ENCODE measurements at places on chromosomes 2 and 18.

DNA sequence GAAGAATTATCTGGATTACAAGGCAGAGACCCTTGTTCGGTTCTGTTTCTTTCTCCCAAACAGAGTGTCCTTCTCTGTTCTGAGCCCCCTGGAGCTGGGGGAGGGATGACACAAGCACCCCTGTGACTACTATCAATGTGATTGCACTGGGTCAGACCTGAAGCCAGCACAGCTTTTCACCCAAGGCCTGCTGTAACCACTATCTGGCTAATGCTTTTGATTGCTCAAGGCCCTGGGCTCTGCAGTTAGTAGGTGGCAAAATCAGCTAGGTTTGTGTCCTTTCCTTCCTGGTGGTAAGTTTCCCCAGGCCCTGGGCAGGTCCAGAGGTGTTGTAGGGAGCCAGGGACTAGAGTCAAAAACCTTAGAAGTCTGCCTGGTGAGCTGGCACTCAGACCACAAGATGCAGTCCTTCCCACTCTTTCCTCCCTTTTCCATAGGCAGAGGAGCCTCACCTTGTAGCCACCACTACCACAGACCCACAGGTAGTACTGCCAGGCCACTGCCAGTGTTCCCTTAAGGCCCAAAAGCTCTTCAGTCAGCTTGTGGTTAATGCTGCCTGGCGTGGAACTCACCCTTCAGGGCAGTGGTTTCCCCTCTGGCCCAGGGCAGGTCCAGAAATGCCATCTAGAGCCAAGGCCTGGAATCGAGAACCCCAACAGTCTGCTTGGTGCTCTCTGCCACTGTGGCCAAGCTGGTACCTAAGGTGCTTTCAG lies 83.0 kb downstream of the FAM117B start:
- H3K4me1 ChIP-seq, result no peaks in the 10 kb centered on the region
- H3K27ac ChIP-seq, result no peak overlapping the region
- no peaks in the 10 kb centered on the region for H3K36me3 ChIP-seq
- no peaks in the 10 kb centered on the region for H3K27me3 ChIP-seq
- no peak for DNase-seq
- H3K4me3 ChIP-seq, result no peak overlapping the region

DNA sequence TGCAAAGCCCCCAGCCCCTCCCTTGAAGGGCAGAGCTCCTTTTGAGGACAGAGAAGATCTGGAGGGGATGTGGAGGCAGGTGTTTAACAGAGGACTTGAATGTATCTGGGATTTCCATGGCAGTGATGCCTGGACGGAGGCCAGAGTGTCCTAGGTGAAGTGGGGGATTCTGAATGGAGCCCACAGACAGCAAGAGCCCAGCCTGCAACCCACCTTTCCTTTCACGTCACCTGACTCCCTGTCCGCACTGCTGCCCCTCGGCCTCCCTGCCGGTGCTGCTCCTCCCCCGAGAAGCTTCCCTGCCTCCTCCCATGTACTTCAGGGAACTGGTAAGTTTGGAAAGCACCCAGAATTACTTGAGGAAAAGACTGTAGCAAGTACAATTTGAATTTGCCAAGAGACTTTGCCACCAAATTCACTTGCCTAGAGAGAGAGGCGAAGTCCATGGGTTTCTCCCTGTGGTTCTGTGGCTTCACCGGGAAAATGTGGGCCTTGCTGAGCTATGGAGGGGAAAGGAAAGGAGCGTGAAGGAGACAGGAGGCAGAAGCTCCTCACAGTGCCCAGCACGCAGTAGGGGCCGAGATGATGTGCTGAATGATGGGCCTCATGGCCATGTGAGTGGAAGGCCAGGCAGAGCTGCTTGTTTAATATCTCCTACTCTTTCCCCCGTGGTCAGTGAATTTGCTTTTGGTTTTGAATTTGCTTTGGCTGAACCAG lies 13.9 kb upstream of the ASPRV1 start:
- H3K36me3 ChIP-seq, result no peaks in the 10 kb centered on the region
- peaks cover 4% of the 10 kb centered on the region for H3K27me3 ChIP-seq
- H3K4me1 ChIP-seq, result no peaks in the 10 kb centered on the region
- no peak for DNase-seq

DNA sequence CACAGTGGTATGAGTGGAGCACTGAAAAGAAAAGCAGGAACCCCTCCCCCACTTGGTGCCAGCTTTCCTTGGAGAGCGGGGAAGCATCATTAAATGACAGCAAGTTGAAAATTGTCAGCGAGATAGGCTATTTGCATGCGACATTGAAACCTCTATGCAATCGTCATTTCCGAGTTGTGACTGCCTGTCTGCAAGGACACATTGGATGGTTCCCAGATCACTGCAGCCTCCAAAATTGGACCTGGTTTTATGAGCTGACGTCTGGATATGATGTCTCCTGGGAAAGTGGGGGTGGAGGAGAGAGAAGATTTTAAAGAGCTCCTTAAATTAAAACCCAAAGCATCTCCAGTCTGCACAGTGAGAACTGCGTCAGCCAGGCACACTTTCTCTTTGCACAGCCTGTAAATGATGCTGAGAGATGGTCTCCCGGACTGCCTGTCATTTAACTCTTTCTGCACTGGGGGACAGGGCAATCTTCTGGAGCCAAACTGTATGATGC lies 57.8 kb upstream of the KIF5C start:
- H3K27ac ChIP-seq, result no peak overlapping the region
- peaks cover 8% of the 10 kb centered on the region for H3K27me3 ChIP-seq
- no peaks in the 10 kb centered on the region for H3K36me3 ChIP-seq
- DNase-seq, result no peak

DNA sequence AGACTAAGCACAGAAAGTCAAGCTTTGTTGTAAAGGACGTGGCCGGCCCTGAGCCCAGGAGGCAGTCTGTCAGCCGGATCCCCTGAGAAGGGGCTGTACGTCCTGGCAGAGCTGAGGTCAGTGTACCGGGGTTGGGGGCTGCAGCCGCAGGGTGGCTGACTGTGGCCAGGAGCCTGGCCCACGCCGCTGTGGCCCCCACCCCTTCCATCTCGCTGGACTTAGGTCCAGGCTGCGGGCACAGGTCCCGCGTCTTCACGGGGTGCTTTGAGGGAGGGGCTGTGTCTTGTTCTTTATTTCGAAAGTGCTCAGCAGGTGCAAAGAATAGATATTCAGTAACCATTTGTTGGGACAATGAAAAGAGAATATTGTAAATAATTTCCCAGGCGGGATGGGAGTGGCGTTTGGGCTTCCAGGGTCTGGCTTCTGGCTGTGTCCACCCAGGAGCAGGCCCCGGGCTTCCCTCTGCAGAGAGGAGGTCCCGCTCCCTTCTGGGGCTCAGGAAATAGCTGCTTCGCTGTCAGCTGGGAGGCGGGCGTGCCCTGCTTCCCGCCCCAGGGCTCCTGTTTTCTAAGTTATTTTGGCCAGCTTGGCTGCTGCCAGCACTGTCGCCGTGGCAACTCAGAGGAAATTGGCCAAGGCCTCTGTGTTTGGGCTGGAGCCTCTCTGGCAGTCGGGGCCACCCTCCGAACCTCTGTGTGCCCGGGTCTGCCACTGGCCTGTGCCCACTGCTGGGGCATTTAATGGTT lies 7.4 kb downstream of the NFATC1 start:
- no peaks in the 10 kb centered on the region for H3K27me3 ChIP-seq
- H3K4me1 ChIP-seq, result peaks cover 47% of the 10 kb centered on the region
- DNase-seq, result peak; percentile 75
- H3K36me3 ChIP-seq, result no peaks in the 10 kb centered on the region
